ENCODE measurements at places on chromosomes 5 and 9. TPM values are rescaled to one million over a fixed set of nuclear protein-coding genes. Genes with fewer than 3 reads are reported as not detected.

Gene BARHL1
- total RNA-seq: 0.14 TPM

Gene IFNK
- not detected for total RNA-seq

Gene SLC1A1
- 6.0 TPM for total RNA-seq

Gene CDO1
- 27.9 TPM for total RNA-seq

Gene F12
- total RNA-seq: 5.7 TPM

Gene GAS1
- total RNA-seq: 16.0 TPM

Gene IL9
- total RNA-seq: not detected

Gene ATP10B
- total RNA-seq: 4.6 TPM

Gene PCDHB16
- 6.9 TPM for total RNA-seq

Gene TOPORS
- total RNA-seq: 16.7 TPM

Gene GABBR2
- 6.4 TPM for total RNA-seq

Gene TTC39B
- total RNA-seq: 8.5 TPM

Gene SREK1IP1
- total RNA-seq: 31.0 TPM

Gene SPOCK1
- total RNA-seq: 45.1 TPM

Gene SARDH
- total RNA-seq: 6.8 TPM

Gene SUSD3
- 1.5 TPM for total RNA-seq

Gene CRHBP
- total RNA-seq: 0.14 TPM

Gene PHYHD1
- total RNA-seq: 10.0 TPM

Gene LCN9
- total RNA-seq: 2.0 TPM

Gene SERINC5
- total RNA-seq: 59.0 TPM

Gene PLPP7
- total RNA-seq: 3.1 TPM

Gene SMIM33
- not detected for total RNA-seq

Gene NIPAL4
- total RNA-seq: 0.46 TPM

Gene SLC45A2
- total RNA-seq: 2.1 TPM

Gene FAM163B
- not detected for total RNA-seq

Gene LCN15
- total RNA-seq: 0.93 TPM

Gene LRRC70
- 1.1 TPM for total RNA-seq

Gene TMEM245
- 49.2 TPM for total RNA-seq

Gene CCL27
- 0.43 TPM for total RNA-seq

Gene IL33
- 13.3 TPM for total RNA-seq

Gene CARTPT
- total RNA-seq: 0.43 TPM

Gene LRRTM2
- 4.6 TPM for total RNA-seq

Gene SLC34A1
- 0.12 TPM for total RNA-seq

Gene ZNF622
- 24.3 TPM for total RNA-seq

Gene IL4
- total RNA-seq: not detected

Gene SOHLH1
- not detected for total RNA-seq

Gene FLT4
- total RNA-seq: 3.4 TPM

Gene OGN
- not detected for total RNA-seq

Gene AGPAT2
- 47.8 TPM for total RNA-seq

Gene RAD50
- total RNA-seq: 50.1 TPM

Gene SLC4A9
- total RNA-seq: not detected

Gene PAX5
- total RNA-seq: not detected

Gene CYFIP2
- total RNA-seq: 59.4 TPM

Gene ACSL6
- total RNA-seq: 2.8 TPM

Gene OSTF1
- 31.9 TPM for total RNA-seq

Gene CCDC107
- total RNA-seq: 15.6 TPM

Gene NUDT12
- 15.1 TPM for total RNA-seq

Gene DAPK1
- 246 TPM for total RNA-seq

Gene IL13
- not detected for total RNA-seq

Gene AK8
- total RNA-seq: 5.5 TPM

Gene NEUROG1
- total RNA-seq: 3.7 TPM

Gene EFNA5
- 65.0 TPM for total RNA-seq

Gene EPB41L4B
- 29.1 TPM for total RNA-seq

Gene ACER2
- total RNA-seq: 9.2 TPM
